ENCODE measurements at places on chromosomes 16 and 17.
A peak's percentile ranks its signal among the peaks of the same experiment; 100 is the strongest.

GRCh38 chr17:65065906-65066305 is 9.4 kb upstream of the GNA13 start:
- no peak for DNase-seq

DNA sequence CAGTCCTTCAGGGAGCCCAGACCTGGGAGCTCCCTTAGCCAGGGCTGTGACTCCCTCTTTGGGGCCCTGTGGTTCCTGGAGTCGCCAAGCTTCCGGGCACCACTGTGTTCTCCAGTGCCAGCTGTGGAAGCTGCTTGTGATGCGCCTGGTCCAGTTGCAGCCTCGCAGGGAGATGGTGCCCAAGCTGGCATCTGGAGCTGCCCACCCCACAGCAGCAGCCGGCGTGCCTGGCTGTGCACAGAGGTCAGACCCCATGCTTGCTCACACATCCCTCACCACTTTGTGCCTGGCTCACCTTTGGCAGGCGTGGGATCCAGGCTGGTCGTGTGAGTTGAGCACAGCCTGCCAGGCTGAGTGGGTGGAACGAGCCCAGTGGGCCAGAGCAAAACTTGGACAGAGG is 18.2 kb downstream of the RHOT1 start:
- DNase-seq = no peak

DNA sequence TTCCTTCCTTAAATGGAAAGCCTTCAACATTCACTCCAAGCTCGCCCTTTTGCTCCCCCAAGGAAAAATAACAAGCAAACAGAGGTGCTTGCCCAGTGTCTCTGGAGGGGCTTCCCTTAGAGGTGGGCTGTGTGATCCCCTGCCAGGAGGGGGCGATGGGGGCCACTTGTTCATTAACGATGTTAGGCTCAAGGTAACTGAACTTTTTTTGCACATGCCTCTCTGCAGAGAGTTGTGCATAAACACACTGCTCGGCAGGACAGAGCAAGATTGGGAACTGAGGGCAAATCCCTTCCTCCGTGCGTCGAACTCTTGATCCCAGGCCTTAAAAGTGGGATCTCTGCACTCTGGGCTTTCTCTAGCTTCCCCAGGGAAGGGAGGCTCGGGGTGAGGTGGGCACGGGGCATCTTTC is 15.5 kb upstream of the NAGLU start:
- DNase-seq = no peak

- no peak for DNase-seq
Measured at GRCh38 chr16:49524947-49525315, 151.3 kb downstream of the C16orf78 start.

- DNase-seq = no peak
Measured at GRCh38 chr16:6157806-6158205, 1060.2 kb upstream of the EEF2KMT start.

DNA sequence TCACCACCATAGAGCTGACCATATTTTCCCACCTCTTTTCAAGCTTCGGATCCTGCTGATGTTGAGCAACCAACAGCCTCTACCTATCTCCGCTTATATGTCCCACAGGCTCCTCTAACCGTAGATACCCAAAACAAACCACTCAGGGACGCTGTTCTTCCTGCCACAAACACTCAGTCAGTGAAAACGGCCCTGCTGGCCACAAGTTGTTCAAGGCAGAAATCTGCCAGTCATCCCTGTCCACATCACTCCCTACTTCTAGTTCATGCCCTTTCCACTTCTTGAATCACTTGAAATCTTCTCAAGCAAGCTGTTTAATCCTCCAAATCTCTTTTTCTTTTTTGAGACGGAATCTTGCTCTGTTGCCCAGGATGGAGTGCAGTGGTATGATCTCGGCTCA is 7.9 kb downstream of the RABEP2 start:
- DNase-seq = no peak

GRCh38 chr16:11520442-11520841 is 66.3 kb downstream of the LITAF start:
- DNase-seq = no peak

DNA sequence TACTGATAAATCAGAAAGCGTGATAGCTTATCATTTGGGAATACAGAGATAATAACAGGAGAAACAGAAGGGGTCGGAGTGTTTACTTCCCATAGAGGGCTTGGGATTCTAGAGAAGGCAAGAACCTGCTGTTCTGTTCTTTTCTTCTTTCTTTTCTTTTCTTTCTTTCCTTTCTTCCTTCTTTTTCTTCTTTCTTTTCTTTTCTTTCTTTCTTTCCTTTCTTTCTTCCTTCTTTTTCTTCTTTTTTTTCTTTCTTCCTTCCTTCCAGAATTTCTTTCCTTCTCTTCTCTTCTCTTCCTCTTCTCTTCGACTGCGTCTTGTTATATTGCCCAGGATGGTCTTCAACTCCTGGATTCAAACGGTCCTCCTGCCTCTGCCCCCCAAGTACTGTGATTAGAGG is 18.3 kb downstream of the CNEP1R1 start:
- no peak for DNase-seq

- DNase-seq = peak; percentile 81
Measured at GRCh38 chr17:1422885-1423284, 22.9 kb upstream of the YWHAE start.

DNA sequence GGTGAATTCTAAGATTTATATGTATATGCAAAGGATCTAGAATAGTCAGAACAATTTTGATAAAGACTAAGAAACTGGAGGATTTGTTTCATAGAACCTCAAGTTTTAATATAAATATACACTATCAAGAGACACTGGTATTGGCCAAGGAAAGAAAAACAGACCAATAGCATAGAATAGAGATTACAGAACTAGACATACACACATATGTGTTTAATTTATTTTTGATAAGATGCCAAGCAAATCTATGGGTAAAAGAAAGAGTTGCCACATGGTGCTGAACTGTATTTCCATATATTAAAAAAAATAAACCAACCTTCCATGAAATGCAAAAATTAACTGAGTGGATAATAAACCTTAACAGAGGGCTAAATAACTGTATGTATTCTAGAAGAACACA is 27.9 kb upstream of the LRRC37A3 start:
- no peak for DNase-seq

DNA sequence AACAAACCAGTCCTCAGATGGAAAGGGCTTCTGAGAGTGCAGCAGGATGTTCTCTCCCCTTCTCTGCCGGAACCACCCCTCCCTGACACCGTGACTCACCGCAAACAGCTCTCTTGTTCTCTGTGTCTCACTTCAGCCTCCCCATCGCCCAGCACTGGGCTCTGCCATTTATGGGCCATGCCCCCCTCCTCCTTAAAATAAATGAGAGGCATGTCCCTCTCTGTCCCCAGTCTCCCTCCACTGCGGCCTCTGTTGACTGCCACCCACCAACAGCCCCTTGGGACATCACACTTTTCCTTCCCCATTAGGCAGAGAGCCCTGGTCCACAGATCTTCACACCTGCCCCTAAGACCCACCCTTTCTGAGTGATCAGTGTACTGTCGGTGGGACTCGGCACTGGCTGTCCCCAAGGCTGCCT is 6.3 kb downstream of the CCDC102A start:
- DNase-seq = no peak

GRCh38 chr16:17555176-17555575 is 84.4 kb upstream of the XYLT1 start:
- peak; percentile 80 for DNase-seq

DNA sequence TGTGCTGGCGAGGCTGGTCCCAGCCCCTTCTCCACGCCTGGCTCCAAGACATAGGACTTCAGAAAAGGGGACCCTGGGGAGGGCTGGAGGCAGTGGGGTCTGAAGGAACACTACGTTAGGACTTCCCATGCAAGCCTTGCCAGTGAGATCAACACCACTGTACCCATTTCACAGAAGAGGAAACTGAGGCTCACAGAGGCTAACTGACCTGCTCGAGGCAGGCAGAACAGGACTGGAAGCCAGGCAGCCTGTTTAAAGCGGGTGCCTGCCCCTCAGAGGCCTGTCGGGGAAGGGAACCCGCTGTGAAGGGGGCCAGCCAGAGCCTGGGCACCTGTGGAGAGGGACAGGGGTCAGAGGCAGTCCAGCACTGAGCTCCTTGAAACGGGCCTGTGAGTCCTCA is 32.3 kb downstream of the PEMT start:
- no peak for DNase-seq

All from AG04449 (cell line).